ENCODE measurements at places on chromosomes 12 and 14.

DNA sequence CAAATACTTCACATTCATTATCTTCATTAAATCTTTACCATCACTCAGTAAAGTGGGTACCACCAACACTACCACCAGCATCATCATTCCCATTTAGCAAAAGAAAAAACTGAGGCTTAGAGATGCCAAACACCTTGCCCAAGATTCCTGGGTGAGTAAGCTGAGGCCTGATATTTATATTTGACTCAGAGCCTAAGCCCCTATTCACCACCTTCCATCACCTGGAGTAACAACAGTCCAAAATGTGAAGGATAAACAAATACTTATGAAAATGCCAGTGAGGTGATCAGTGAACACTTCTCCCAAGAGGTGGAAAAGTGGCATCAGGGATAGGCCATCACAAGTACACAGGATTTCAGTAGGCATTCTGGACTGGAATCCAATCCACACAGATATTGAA is 3.7 kb downstream of the SLC38A1 start:
- DNase-seq: no peak

DNA sequence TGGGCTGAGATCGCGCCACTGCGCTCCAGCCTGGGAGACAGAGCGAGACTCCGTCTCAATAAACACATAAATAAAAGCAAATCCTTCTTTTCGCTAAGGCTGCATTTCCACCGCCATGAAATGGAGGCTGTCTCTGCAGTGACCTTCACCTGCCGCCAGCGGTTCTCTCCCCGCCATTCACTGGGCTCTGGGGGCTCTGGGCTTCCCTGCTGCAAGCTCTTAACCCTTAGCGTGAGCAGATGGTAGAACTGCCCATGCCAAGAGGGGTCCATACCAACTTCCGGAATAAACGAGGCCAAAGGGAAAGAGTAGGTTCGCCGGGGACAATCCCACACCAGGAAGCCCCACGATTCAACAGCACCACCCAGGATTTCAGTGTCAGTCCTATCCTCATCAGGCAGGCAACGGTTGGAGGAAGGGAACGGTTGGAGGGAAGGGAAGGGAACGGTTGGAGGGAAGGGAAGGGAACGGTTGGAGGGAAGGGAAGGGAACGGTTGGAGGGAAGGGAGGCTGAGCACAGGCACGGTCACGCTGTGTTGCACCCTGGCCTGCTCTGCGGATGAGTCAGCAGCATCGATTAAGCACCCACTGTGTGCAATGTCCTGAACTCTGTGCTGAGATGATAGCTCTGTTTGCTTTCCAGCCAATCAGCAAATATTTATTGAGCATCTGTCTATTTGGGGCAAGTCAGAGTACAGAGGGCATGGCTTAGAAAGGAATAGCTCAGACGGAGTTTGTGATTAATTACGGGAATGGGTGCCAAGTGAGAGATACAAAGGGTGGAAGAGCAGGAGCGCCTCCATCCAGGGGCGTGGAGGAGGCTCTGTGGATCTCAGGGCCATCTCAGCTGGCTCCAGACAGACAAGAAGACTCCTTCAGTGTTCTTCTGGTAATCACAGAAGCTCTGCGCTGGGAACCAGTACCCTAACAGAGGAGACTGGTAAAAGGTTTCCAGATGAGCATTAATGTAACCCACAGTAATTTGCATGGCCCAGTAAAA is 77.9 kb downstream of the NINJ2 start:
- no peak for DNase-seq

- peak; percentile 54 for DNase-seq
Observed at GRCh38 chr12:48996794-48997718, 2.1 kb downstream of the DDN start.

GRCh38 chr12:12432364-12432763 is 75.5 kb downstream of the BORCS5 start:
- DNase-seq: no peak

GRCh38 chr14:102262929-102263462 is 42.0 kb downstream of the MOK start:
- DNase-seq: no peak

DNA sequence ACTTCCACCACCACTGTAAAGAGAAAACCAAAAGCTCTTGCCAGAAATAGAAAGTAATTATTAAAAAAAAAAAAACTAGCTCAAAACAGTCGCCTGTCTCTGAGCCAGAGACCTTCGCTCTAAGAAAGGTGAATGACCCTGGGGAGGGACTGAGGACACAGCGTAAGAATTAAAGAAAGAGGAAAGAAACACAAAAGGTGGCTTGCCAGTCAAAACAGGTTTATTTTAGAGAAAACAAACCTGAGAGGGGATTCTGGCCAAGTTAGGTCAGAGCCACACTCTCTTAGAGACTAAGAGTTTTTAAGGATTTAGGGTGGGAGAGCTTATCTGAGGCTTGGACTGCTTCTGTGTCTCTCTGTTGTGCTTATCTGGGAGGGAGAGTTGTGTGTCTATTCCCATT is 66.0 kb downstream of the DNAH10 start:
- DNase-seq: no peak

GRCh38 chr14:89908712-89909450 is 45.6 kb downstream of the EFCAB11 start:
- no peak for DNase-seq

DNA sequence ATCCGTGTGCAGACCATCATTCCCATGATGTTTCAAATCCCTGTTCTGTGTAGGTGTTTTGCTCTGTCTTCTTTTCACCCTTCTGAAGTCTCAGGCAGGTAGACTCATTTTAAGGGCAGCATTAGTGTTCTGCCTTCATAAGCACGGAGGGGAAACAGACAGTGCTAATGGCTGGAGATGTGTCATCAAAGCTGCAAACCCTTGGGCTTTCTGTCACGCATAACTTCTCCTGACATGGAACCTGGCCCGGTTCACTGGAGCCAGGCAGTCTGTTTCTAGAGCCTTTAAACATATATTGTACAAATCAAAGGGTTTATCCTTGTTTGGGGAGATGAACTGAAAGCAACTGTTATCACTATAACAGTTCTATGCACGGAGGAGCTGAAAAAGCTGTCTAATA is 141.4 kb downstream of the TMEM132D start:
- no peak for DNase-seq

GRCh38 chr12:106975098-106975497 is 11.8 kb downstream of the MTERF2 start:
- DNase-seq: no peak

- no peak for DNase-seq
Observed at GRCh38 chr12:107529991-107530390, 155.6 kb upstream of the PWP1 start.

- no peak for DNase-seq
Observed at GRCh38 chr12:57169046-57169795, 21.8 kb upstream of the LRP1-AS start.

GRCh38 chr12:114275086-114275485 is 130.9 kb downstream of the TBX5 start:
- no peak for DNase-seq

- DNase-seq: no peak
Observed at GRCh38 chr12:103780093-103780440, 61.0 kb downstream of the NT5DC3 start.

DNA sequence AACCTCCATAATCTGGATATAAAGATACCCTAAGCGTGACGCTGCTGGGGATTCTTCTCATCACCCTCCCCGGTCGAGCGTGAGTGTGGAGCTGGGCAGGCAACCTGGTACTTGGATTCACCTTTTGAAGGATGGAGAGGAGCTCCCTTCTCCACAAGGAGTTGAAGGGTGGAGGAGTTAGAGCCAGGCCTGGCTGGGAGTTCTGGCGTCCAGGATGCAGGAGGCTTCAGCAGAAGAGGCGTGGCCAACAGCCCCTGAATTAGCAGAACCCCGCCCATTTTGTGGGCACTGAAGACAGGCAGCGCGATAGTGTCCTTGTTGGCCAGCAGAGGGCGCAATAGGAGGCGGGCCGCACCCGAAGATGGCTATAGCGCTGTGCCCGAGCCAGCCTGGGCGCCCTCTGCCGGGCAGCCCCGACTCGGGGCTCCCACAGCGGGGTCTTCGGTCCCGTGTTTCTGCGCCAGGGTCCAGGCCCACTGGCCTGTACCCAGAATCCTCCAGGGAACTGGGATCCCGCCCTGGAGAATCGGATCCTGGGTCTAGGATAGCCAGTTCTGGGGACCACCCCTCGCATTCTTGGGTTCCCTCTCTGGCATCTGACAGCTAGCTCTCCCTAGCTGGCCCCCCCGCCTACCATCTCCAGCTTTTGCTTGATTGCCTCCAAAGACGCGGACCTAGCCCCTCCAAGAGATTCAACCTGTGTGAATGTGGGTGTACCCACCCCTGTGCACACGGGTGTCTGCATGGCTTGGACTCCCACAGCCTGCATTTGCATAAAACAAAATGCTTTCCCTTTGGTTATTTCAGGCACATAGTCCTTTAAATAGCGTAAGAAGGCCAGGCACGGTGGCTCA is 26.0 kb upstream of the SMUG1 start:
- peak; percentile 93 for DNase-seq

- no peak for DNase-seq
Observed at GRCh38 chr12:26572137-26572536, 260.9 kb downstream of the ITPR2 start.

DNA sequence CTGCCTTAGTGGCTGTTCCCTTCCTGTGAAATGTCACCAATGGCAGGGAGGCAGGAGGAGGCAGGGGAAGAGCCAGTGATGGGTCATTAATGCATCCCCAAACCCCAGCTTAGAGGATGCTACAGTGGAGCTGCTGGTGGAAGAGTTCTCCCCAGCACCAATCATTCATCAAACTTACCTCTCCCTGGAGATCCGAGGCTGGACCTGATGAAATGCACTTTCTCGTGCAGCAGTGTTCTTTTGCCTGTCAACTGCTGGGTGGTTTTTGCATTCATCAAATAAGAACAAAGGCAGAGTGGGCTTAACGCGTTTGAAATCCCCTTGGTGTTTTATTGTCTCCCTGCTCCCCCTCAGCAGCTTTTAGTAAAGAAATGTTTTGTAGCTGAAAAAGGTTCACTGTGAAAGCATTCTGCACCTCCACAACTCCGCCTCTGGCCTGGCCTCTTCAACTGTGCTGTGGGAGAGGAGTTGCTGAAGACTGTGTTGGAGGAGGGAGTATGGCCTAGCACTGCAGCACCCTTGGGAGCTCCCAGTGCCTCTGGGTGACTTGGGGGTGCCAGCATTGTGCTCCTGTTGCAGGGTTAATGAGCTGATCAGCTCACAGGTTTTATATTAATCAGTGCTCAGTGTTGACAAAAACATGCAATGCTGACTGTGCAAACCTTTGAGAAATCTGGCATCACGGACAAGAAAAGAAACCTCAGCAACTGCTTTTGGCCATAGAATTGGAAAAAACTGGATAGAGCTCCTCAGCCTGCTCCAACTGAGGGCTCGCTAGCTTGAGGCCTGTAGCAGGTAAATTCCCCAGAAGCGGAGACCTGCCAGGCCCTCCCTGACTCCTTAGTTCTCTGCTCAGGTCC is 14.4 kb downstream of the TSPAN9 start:
- no peak for DNase-seq

DNA sequence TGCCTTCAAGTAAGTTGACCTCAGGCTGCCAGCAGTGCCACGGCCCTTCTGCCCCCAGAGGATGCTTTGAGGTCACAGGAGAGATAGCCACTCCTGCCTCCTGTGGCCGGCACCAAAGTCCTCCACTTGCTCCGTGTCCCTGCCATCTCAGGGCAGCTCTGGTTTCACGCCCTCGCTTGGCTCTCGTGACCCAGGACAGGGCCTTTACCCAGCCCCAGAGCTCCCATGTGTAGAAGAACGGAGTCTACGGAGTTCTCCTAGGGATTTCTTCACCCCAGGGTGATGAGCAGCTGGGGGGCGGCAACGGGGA is 178.1 kb downstream of the ADGRD1 start:
- DNase-seq: no peak

DNA sequence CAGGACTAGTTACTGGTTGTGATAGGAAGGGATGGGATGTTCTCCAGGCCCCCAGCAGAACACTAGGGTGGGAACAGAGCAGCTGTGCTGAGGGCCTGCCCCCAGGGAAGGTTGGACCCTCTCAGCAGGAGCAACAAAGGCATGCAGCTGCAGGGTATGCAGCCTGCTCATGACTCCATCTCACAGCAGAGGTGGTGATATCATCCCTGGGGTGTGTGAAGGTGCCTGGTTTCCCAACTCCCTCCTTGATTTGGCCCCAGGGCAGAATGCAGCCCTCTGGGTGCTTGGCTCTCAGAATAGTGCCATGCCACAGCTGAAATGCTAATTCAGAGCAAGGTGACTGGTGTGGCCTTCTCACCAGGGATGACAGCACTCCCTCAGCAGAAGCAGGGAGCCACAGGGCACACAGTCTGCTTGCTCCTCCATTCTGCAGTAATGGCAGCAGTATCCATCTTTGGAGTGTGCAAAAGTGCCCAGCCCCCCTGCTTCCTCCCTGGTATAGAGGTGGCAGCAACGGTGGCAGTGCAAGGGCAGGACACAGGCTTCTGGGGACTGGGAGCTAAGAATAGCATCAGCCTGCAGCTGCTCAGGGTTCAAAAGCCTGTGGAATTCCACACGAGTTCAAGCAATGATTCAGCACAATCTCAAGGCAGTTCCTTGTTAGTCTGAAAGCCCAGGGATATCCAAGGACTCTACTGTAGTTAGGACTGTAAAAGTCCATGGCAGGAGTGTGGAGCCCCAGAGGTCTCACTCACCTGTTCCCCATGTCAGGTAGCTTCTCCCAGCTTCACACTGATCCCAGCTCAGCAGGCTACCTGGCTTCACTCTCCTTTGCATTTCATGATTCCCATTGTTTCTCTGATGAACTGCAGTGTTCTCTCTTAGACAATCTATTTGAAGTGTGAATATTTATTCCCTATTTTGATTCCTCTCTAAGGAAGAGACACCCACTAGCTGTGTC is 298.1 kb upstream of the FOXG1 start:
- DNase-seq: no peak

GRCh38 chr12:62098132-62098531 is 162.1 kb upstream of the USP15 start:
- no peak for DNase-seq

GRCh38 chr14:74546416-74546815 is 52.9 kb downstream of the ISCA2 start:
- no peak for DNase-seq

DNA sequence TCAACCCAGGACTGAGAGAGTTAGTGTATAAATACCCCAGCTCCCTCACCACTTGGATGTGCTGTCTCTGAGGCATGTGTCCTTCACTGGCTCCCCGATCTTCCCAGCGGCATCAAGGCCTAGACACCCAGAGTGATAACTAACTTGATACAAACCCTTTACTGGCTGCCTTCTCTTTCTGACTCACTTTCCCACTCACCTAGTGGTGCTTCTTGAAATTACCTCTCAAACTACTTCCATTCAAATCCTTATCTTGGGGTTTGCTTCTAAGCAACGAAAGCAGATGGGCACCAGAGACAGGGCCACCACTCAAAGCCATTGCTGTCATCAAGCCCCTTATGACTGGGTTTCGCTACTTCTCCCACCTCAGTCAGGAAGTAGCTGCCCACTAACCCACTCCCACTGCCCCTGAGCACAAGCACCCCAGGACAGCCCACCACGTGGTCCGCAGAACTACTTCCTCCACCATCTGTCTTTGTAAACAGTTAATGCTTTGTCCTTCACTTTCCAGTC is 17.2 kb downstream of the ZFP36L1 start:
- DNase-seq: no peak

DNA sequence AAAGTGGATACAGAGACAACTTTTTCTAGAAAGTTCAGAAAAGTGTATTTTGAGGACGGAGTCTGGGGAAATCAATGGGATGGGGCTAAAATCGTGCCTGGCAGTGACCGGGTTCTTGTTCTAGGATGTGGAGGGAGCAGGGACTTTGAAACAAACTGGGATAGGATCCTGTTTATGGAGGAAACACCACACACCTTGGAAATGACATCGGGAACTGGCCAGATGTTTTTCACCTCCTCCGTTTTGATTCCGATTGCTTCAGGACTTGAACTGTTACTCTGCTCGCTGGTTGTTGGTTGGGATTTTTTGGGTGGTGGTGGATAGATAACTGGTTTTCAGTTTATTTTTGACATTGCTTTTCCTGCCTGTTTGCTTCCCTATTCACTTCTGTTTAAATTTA is 506 bp downstream of the EMP1 start:
- DNase-seq: no peak
